ENCODE measurements at places on chromosomes 4 and X.

GRCh38 chr4:41751449-41752061, 3.0 kb upstream of the PHOX2B start:
- no peak for DNase-seq

DNA sequence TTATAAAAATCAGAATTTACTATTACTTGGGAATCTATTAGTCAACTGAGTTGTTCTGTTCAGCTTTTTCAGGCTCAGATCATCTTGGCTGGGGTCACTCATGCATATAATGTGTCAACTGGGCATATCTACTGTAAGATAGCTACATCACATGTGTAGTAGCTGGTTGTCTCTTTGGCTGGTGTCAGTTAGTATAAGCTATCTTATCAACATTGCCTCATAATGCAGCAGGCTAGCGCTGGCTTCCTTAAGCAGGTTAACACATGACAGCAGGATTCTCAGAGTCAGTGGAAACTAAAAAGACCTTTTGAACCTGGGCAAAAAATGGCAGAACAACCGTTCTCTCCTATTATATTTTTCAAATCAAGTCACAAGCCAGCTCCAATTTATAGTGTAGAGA, 378.3 kb upstream of the PCDH10 start:
- DNase-seq: no peak

DNA sequence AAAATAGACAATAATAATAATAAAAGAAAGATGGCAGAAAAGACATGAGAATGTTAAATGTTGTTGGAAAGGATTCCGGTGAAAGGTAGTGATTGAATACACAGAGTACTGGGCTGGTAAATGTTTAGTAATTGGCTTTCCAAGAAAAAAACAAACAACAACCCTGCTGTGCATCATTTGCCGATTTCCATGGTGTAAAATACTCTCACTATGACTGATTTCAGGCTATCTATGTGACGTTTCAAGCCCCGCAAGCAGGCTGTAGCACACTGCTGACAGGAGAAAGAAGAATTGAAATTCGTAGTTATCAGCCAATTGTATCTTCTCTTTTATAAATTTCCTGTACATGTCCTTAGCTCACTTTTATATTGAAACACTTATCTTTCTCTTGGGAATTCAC, 13.6 kb upstream of the SEPTIN6 start:
- no peak for DNase-seq

GRCh38 chrX:89033723-89034122, 286.7 kb downstream of the CPXCR1 start:
- DNase-seq: no peak

DNA sequence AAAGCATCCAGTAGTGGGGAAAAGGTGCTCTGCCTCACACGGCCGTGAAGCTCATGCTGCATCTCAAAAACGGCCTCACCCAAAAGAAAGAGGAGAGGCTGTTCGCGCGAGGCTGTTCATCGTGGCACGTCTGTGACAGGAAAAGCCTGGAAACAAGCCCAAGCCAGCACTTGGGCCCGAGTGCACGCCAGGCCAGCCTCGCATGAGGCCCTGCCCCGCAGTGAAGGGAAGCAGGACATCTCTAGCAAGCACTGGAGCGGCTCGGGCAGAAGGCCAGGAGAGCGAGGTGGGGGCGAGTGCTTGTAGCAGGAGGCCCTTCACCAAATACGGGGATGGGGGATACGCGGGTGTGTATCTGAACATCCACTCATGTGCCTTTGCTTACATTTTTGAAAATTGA, 39.9 kb upstream of the MXD4 start:
- no peak for DNase-seq

- DNase-seq: no peak
Observed at GRCh38 chr4:139745111-139745639, 79.6 kb downstream of the MGST2 start.

GRCh38 chrX:130079824-130080406, 30.4 kb downstream of the ELF4 start:
- peak; percentile 24 for DNase-seq

- DNase-seq: no peak
Observed at GRCh38 chr4:175708739-175709138, 103.3 kb downstream of the GPM6A start.

DNA sequence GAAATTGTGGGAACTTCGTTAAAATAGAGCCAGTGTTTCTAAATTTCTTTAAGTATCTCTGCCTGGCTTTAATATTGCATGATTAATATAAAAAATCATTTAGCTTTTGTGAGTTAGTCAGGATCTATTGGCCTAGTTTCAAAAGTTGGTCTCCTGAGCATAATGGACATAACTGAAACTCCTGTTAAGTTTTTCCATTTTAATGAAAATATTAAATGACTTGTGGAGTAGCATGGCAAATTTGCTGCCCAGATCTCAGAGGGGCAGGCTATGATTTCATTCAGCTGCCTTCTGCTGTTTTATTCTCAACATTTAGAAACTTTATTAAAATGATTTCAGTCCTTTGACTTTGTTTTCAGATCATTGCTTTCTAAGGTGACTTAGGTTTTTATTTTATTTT, 962.9 kb upstream of the GRID2 start:
- no peak for DNase-seq

GRCh38 chr4:185358959-185359358, 36.8 kb downstream of the LRP2BP start:
- no peak for DNase-seq

- peak; percentile 52 for DNase-seq
Observed at GRCh38 chr4:77193511-77194102, 36.6 kb downstream of the CCNG2 start.

- no peak for DNase-seq
Observed at GRCh38 chr4:73187325-73187724, 71.3 kb downstream of the ANKRD17 start.

- DNase-seq: no peak
Observed at GRCh38 chr4:76747563-76747962, 150.4 kb downstream of the SOWAHB start.

DNA sequence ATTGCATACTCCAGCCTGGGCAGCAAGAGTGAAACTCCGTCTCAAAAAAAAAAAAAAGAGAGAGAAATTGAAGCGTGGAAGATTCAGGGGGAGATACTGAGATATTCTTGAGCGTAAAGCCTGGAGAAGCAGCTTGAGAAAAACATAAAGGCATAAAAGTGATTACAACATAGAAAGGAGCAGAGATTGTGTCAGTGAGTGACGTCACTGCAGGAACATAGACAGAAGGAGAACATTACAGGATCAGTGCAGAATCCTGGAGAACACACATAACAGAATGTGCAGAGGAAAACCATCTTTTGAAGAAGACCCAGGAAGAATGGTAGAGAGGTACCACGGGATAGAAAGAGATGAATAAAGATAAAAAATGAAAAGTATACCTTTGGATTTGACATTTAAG, 147.0 kb downstream of the APBB2 start:
- no peak for DNase-seq

- DNase-seq: no peak
Observed at GRCh38 chrX:129472116-129472515, 51.2 kb downstream of the SMARCA1 start.

GRCh38 chrX:133921764-133922389, 63.5 kb downstream of the GPC3 start:
- no peak for DNase-seq

GRCh38 chr4:40990236-40990898, 224.0 kb downstream of the APBB2 start:
- no peak for DNase-seq

- no peak for DNase-seq
Observed at GRCh38 chr4:148845609-148846008, 403.4 kb upstream of the NR3C2 start.

DNA sequence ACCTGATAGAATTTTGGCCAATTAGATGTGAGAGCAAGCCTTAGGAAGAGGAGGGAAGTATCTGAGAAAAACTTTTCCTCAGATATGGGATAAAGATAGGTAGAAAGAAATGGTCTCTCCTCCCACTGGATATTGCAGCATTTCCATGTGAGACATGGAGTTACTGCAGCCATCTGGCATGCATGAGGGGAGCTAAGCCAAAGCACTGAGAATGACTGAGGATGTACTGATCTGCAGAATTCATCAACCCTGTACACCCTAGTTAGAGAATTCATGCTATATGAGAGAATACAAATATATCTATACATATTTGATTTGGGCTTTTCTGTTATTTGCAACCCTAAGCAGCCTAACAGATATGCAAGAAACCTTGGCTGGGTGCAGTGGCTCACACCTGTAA, 52.5 kb upstream of the RPL34 start:
- DNase-seq: no peak

DNA sequence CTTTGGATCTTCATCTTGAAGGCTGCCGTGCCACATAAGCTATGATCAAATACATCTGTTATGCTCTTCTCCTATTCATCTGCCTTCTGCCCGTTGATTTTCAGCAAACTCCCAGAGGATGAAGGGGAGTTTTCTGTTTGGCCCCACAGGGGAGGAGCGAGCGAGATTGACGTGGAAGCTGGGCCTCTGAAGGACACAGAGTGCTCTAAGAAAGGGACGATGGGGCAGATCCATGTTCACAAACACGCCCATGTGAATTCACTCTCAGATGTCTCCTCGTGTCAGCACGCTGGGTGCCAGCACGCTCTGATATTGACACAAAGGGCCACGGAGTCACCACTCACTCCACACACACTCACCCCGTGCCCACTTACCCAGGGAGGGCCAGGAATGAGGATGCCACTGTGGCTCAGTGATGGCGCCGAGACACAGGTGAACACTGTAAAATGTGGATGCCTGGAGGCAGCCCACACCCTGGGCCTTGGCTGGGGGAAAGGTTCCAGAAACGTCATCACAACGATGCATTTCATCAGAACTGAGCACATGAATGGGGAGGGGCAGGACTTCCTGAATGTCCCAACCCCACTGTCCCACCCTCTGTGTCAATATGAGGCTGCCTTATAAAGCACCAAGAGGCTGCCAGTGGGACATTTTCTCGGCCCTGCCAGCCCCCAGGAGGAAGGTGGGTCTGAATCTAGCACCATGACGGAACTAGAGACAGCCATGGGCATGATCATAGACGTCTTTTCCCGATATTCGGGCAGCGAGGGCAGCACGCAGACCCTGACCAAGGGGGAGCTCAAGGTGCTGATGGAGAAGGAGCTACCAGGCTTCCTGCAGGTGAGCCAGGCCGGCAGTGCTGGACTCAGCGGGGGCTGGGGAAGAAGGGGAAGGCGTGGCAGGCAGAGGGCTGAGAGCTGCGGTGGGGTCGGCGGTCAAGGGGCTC, at the start of gene S100P:
TSS of gene S100P (plus strand) at position 648 of the 946 bp plus-strand sequence. CDS start at position 703, 55 bp downstream.
- DNase-seq: no peak

- no peak for DNase-seq
Observed at GRCh38 chrX:151970027-151970426, 4.4 kb downstream of the GABRE start.

DNA sequence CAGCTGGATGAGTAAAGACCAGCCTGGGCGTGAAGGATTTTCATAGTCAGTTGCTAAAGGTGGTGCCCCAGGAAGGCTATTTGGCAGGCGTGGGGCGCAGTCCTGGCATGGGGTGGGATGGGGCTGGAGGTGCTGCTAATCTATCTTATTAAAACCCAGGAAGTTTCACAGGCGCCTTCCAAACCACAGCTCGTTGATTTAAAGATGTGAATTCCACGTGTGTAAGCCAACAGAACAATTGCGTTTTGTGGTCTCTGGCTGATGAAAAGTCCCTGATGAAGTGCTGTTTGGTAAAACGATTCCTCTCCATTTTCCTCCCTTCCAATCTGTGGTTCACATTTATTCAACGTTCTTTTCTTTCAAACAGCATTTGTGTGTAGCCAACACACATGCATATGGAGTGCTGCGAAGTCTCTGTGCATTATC, 105.0 kb downstream of the TBL1X start:
- DNase-seq: no peak

DNA sequence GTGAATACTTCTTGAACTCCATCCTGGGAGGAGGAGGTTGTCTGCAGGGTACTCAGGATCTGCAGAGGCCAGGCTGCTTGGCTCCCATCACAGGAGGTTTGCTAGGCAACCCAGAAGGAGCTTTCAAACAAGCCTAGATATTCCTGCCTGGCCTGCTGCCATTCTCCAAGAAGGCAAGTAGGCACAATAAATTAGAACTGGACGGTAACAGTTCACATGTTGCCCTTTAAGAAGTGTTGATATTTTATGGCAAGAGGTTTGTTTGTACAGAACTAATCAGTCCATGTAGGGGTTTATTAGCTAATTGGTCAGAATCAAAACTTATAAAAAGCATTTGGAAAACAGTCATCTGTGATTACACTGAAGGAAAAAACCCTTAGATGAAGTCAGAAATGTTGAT, 39.3 kb downstream of the SYNPO2 start:
- DNase-seq: no peak

GRCh38 chrX:6228720-6229119, at the start of gene NLGN4X:
TSS of gene NLGN4X (minus strand) at chrX:6228867. CDS start at chrX:6151466, 77,401 bp downstream.
- no peak for DNase-seq

- DNase-seq: no peak
Observed at GRCh38 chr4:40831146-40831907, 81.6 kb downstream of the NSUN7 start.

- no peak for DNase-seq
Observed at GRCh38 chr4:166252487-166253402, 379.7 kb downstream of the TLL1 start.

DNA sequence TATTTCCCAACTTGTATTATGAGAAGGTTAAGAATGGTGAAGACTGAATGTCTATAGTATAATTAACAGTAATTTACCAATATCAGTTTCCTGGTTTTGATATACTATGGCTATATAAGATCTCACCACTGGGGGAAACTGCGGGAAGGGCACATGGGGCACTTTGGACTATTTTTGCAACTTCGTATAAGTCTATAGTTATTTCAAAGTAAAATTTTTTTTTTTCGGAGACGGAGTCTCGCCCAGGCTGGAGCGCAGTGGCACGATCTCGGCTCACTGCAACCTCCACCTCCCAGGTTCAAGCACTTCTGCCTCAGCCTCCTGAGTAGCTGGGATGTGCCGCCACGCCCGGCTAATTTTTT, 46.1 kb downstream of the CXorf58 start:
- no peak for DNase-seq

- no peak for DNase-seq
Observed at GRCh38 chr4:146844761-146845160, 100.9 kb downstream of the TTC29 start.

GRCh38 chr4:153655002-153655541, 29.0 kb upstream of the TLR2 start:
- no peak for DNase-seq

DNA sequence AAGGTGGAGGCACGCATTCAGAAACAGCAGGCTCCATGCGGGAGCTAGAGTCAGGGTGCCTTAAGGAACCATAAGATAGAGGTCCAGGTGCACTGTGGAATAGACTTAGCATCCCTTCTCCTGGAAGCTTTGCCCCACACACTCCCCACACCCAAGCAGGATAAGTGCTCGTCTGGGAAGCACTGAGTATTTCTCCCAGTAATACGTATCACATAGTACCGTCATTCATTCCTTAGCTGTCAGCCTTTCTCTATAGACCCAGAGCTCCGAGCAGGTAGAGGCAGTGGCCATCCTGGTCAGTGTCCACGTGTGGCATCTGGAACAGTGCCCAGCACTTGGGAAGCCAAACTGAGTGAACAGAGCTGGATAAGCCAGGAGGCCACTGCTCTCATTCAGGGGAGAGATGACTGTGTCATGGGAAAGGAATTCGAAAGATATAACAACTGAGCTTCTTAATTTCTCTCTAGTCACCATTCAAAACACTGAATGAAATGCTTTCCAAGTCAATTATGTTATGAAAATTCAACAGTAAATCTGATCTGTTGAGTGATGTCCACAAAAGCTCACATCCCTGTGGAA, 9.9 kb downstream of the APBB2 start:
- no peak for DNase-seq

- DNase-seq: no peak
Observed at GRCh38 chrX:133681897-133682296, 266.6 kb upstream of the GPC4 start.

Data from activated T-helper 1 cell treated with anti-CD3 and anti-CD28 coated beads, Interleukin-2, amount 50 U/mL, for 16 hours (primary cell).